A549 treated with AZD2906 at 1 μM for 4 hours (cell line): ENCODE measurements at places on chromosomes 4 and X. TPM values are rescaled to one million over a fixed set of nuclear protein-coding genes. Genes with fewer than 3 reads are reported as not detected.

HTN3 gene
- total RNA-seq: not detected in 5 replicates

SSX1 gene
- 0.09 TPM in 1 of 5 replicates, not detected in the others for total RNA-seq

BST1 gene
- total RNA-seq: 14.2 to 19.0 TPM (median 15.5 TPM) in 5 replicates

RAB9B gene
- total RNA-seq: 0.02 to 0.05 TPM (median 0.03 TPM) in 4 of 5 replicates, not detected in the other

KCND1 gene
- total RNA-seq: 0.65 to 1.2 TPM (median 1.1 TPM) in 5 replicates

AKAP14 gene
- 0.08 TPM in 1 of 5 replicates, not detected in the others for total RNA-seq

DSPP gene
- not detected in 5 replicates for total RNA-seq

GAGE13 gene
- total RNA-seq: not detected in 5 replicates

TREX2 gene
- total RNA-seq: 0.85 to 1.7 TPM (median 1.4 TPM) in 5 replicates

UCHL1 gene
- total RNA-seq: 904 to 991 TPM (median 938 TPM) in 5 replicates

NDNF gene
- total RNA-seq: not detected in 5 replicates

RIPPLY1 gene
- total RNA-seq: 0.11 TPM in 1 of 5 replicates, not detected in the others

REPS2 gene
- total RNA-seq: 0.73 to 1.8 TPM (median 1.3 TPM) in 5 replicates

TBX22 gene
- not detected in 5 replicates for total RNA-seq

MTMR1 gene
- total RNA-seq: 12.7 to 16.2 TPM (median 15.5 TPM) in 5 replicates

F11 gene
- total RNA-seq: not detected in 5 replicates

ATOH1 gene
- not detected in 5 replicates for total RNA-seq

TCEAL7 gene
- total RNA-seq: not detected in 5 replicates

P2RY10 gene
- not detected in 5 replicates for total RNA-seq

FAM53A gene
- 0.44 to 1.1 TPM (median 1.00 TPM) in 5 replicates for total RNA-seq

HMX1 gene
- total RNA-seq: 0.06 to 0.24 TPM (median 0.09 TPM) in 5 replicates

CHRNA9 gene
- 0.98 to 1.6 TPM (median 1.2 TPM) in 5 replicates for total RNA-seq

SMR3B gene
- total RNA-seq: not detected in 5 replicates

SPANXB1 gene
- total RNA-seq: 1.4 to 3.1 TPM (median 2.2 TPM) in 5 replicates

USP17L25 gene
- total RNA-seq: not detected in 5 replicates

TMEM271 gene
- total RNA-seq: not detected in 5 replicates

CFAP99 gene
- total RNA-seq: 0.05 to 0.16 TPM (median 0.08 TPM) in 3 of 5 replicates, not detected in the others

TMEM35A gene
- not detected in 5 replicates for total RNA-seq

PF4V1 gene
- not detected in 5 replicates for total RNA-seq

C4orf50 gene
- total RNA-seq: not detected in 5 replicates

PCDH18 gene
- total RNA-seq: not detected in 5 replicates

VCX3A gene
- 0.16 TPM in 1 of 5 replicates, not detected in the others for total RNA-seq
